ENCODE measurements at places on chromosomes 3 and 15.

DNA sequence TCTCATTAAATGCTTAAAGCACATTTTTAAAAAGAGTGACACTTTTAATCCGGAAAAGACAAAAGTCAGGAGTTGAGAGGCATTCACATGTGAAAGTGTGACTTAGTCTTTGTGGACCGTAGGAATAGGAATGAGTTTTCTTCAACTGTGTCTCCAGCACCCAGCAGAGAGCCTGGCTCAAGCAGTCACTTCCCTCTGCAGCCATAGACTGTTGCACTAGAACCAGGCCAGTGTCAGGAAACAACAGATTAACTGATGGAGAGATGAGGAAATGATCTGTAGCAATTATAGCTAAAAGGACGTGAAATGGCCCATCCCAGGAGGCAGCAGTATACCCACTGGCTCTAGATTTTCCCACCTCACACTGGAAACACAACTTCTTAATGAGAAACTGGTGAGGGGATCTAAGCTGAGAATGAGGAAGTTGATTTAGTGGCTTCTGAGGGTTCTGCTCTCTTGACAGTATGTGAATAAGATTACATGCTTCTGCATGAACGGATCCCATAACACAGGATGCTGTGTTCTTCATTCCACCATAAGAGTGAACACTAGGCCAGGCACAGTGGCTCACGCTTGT, 19.8 kb downstream of the CFAP92 start:
- no peak for DNase-seq

DNA sequence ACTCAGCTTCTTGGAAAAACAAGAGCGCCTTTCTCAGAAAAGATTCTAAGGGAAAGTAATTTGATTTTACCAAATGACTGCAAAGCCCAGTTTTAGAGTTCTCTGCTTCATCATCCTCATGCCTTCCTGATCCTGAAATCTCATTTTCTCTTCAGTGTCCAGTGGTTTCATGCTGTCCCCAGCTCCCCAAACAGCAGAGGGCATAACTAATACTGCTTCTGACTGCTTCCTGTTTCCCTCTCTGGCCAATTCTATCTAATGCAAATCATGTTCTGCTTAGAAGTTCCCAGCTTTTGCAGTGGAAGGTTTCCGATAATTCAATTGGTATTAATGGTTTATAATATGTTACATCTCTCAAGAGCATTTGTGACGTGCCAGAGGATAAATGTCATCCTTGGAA, 161.1 kb downstream of the CLSTN2 start:
- no peak for DNase-seq

DNA sequence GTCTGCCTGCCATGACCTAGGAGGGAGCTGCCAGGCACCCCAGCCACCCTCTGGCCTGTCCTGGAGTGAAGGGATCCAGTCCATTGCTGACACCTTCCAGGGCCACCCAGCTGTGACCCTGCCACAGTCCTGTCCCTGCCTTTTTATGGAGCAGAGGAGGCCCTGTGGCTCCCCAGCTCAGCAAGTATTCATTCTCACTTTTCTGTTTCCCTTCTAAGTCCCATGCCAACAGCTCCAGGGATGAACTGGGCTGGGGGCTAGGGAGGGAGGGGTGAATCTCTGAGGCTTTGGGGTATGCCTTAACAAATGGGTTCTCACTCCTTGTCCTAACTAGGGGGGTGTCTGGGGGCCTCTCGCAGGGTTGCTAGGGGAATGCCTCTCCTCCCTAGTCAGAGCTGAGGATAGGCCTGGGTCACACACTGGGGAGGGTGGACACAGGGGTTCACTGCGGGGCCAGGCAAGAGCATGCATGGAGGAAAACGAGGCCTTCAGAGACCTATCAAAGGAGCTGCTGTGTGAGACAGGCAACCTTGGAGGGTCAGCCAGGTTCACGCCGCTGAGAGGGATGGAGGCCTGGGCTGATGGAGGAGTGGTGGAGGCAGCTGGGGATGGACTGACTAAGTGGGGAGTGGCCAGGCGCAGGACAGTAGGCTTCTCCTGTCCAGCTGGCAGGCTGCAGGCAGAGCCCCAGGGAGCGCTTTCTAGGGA, 31.8 kb downstream of the EPHB3 start:
- DNase-seq: no peak

- DNase-seq: no peak
Measured at GRCh38 chr15:29133321-29133720, 136.3 kb downstream of the NSMCE3 start.

GRCh38 chr3:58129041-58129770, 81.6 kb downstream of the DNASE1L3 start:
- DNase-seq: no peak

GRCh38 chr15:92883163-92883875, 16.8 kb upstream of the CHD2 start:
- no peak for DNase-seq

- DNase-seq: no peak
Measured at GRCh38 chr15:38941399-38941953, 376.9 kb upstream of the RASGRP1 start.

- DNase-seq: no peak
Measured at GRCh38 chr3:99128725-99129505, 227.4 kb upstream of the DCBLD2 start.

DNA sequence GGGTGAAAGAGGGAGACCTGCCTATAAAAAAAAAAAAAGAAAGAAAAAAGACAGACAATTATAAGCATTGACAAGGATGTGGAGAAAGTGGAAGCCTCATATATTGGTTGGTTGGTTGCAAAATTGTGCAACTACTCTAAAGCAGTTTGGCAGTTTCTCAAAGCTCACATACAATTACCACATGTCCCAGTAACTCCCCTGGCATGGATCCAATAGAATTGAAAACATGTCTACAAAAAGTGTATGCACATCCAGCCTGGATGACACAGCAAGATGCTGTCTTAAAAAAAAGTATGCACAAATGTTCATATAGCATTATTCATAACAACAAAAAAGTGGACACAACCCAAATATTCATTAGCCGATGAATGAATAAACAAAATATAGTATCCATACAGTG, 19.5 kb downstream of the SETMAR start:
- DNase-seq: peak; percentile 93

DNA sequence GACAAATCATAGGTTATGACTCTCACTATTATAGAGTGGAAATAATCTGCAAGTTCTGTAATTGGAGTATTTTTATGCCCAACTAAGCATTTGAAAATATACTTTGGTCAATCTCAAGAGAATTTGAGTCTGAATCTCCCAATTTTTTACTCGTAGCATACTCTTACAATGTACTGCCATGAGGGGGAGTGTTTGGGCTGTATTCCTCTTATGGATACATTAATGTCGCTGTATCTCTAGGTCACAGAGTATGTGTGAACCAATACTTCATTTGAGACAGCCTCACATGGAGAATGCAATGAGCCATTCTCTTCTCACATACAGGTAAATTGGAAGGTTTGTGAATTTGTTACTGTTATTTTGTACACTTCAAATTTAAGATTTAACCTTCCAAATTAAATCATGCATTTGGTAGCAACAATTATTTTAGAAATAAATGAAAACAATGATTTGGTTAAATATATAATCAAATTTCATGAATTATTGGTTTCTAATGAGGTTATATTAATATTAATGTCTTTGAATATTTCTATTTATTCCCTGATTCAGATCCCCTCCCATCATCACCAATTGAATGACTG, 5.5 kb upstream of the CD200 start:
- DNase-seq: peak; percentile 42

DNA sequence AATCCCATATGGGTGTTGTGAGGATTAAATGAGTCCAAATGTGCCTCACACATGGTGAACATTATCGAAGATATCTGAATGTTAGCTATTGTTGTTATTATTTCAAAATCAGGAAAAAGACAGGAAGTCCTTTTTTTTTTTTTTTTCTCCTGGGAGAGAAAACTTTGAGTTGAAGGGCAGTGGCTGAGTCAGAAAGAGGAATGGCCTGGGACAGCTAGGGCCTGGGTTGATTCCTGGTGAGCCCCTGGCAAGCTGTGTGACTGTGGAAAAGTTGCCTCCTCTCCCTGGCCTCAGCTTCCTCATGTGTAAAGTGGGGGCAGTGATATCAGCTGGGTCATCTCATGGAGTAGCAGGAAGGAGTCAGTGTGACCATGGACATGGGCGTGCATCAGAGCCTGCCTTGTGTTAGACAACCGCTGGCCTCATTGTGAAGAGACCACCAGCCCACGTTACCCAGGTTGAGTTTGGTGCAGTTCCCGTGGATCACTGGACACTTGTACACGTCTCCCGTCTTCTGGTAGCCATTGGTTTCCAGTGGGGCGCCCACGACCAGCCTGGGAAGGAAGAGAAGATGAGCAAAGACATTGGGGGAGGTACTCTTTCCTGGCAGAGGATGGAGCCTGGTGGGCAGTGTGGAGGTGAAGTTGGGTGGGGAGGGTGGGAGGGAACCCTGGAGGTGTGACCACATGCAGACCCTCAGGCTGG, 63.1 kb downstream of the ITGA11 start:
- DNase-seq: no peak

- no peak for DNase-seq
Measured at GRCh38 chr3:70771426-70772147, 459.1 kb upstream of the MDFIC2 start.

- DNase-seq: no peak
Measured at GRCh38 chr3:133277813-133278212, 122.0 kb upstream of the BFSP2 start.

DNA sequence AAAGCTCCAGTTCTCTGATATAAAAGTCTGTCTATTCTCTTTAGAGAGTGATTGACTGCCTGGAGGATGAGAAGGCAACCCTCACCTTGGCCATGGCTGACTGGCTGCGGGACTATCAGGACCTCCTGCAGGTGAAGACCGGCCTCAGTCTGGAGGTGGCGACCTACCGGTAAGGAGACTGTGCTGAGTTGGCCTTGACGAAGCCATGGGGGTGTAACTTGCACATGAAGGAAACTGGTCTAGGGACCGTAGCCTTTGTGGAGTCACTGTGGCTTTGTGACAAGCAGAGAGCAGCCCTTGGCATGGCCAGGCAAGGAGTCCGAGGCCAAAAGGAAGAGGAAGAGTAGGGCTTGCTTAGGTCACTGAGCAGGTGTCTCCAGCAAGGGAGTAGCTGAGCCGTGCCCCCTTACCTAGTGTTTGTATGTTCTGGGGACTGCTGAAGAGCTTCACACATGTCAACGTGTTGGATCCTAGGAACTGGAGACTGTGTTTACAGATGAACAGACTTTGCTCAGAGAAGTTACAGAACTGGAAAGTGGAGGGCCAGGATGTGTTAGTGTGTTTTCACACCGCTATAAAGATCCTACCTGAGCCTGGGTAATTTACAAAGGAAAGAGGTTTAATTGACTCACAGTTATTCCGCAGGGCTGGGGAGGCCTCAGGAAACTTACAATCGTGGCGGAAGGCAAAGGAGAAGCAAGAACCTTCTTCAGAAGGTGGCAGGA, 8.8 kb downstream of the SYNM start:
- DNase-seq: no peak

DNA sequence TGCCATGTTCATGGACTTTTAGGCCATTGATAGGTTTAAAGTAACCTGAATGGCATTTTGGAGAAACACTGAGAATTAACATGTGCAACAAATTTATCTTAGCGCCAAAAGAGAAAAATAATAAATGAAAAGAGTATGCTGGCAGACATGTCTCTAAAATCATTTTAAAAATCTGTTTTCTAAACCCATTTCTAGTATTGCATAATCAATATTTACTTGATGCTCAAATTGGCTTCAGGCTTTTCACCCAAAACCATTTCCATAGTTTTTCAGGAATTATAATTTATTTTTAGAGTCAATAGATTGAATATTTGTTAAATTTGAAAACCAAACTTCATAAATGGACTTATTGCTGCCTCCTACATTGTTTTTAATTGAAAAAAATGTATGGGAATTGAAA, 423.0 kb downstream of the PLOD2 start:
- DNase-seq: no peak

GRCh38 chr3:72311425-72311824, 526.5 kb upstream of the PROK2 start:
- no peak for DNase-seq

DNA sequence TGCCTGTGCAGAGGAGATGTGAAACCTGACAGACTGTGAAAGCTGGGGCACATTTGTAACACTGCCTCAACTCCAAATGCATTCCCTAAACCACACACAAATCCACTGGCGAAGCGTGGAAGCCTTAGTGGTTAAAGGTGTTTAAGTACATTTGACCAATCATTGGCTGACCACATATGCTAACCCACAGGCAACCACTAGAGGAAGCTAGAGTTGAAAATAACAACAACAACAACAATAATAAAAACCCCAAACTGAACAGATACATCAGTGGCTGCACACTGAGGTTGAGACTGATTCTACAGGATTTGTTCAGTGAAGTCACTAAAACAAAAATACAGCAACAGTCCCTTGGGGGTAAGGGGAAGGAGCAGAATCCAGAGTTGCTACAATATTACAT, 129.7 kb downstream of the TJP1 start:
- no peak for DNase-seq

GRCh38 chr3:113006359-113007056, 15.7 kb downstream of the GTPBP8 start:
- DNase-seq: no peak

- DNase-seq: peak; percentile 64
Measured at GRCh38 chr3:52444860-52445793, at the start of gene SEMA3G. Gene SEMA3G, minus strand, starts transcription at chr3:52445103. Its CDS starts 76 bp downstream, at chr3:52445027.
